Muscle of arm (tissue), 14 donors: ENCODE measurements at places on chromosomes 12 and 14.

DNA sequence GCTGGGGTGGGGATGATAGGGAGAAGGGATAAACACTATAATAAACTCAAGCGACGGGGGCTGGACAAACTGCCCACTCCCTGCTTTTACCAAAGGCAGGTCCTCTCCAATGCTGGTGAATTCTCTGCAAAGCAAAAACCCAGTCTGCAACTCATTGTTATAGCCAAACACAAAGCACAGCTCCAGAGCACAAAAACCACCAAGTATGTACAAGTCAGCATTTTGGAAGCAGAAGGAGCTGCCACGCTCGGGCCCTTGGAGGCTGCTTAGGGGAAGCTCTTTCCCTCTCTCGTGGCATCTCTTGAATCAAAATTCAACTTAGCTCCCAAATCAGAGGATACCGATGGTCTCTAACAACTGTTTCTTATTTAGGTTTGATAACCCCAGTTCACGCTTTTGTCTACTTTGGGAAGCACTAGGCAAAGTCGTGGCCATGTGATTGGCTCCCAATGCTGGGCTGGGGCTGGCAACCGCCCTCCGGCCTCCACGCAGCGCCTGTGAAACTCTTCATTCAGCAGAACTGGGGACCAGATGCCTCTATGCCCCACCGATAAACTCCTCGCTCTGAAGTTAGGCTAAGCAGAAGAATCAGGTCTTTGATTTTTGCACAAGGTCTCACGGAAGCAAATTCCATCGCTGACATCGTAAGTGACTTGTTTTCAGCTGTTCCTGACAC lies 158.5 kb upstream of the FOXN3 start:
- no peak for DNase-seq

DNA sequence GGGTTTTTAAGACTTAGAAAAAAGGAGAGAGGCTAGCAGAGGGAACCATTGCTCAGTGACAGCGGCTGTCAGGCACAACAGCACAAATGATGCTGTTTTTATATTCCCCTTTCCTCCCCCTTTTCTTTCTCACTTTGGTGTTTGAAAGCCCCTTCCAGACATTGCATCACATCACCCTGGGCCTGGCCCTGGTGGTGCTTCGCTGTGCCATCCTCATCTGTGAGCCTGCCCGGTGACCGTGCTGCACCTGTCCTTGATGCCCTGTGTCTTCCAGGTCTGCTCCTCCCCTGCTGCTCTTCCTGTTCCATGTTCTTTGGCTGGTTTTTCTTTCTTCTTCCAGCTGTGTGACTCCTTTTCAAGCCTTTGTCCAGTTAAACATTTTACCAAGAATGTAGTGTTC lies 24.8 kb downstream of the KLC1 start:
- no peak for DNase-seq

GRCh38 chr12:72499244-72499643 lies 227.1 kb downstream of the TRHDE start:
- no peak for DNase-seq

DNA sequence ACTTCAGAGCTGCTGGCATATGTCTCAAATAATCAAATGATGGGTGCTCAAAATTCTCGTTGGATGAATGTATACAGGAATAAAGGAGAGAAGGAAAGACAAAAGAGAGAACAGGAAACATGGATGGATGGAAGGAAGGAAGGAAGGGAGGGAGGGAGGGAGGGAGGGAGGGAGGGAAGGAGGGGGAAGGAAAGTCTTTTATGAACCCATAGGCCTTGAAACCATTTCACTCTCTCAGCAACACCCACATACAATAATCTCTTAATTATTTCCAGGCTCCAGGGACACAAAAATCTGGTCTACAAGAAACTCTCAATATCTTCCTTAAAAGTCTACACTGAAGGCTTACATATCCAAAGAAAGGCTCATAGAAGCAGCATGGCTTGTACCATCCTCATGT lies 363.4 kb upstream of the TMPO start:
- no peak for DNase-seq

- no peak for DNase-seq
Measured at GRCh38 chr12:38120438-38120837, 196.1 kb upstream of the ALG10B start.

- no peak for DNase-seq
Measured at GRCh38 chr14:75589931-75590330, 11.5 kb downstream of the FLVCR2 start.

- DNase-seq: no peak
Measured at GRCh38 chr12:131785763-131786330, 42.3 kb upstream of the MMP17 start.

GRCh38 chr12:72236071-72236705 lies 36.0 kb upstream of the TRHDE start:
- no peak for DNase-seq

- DNase-seq: no peak
Measured at GRCh38 chr12:6222078-6222654, 22.0 kb downstream of the CD9 start.

DNA sequence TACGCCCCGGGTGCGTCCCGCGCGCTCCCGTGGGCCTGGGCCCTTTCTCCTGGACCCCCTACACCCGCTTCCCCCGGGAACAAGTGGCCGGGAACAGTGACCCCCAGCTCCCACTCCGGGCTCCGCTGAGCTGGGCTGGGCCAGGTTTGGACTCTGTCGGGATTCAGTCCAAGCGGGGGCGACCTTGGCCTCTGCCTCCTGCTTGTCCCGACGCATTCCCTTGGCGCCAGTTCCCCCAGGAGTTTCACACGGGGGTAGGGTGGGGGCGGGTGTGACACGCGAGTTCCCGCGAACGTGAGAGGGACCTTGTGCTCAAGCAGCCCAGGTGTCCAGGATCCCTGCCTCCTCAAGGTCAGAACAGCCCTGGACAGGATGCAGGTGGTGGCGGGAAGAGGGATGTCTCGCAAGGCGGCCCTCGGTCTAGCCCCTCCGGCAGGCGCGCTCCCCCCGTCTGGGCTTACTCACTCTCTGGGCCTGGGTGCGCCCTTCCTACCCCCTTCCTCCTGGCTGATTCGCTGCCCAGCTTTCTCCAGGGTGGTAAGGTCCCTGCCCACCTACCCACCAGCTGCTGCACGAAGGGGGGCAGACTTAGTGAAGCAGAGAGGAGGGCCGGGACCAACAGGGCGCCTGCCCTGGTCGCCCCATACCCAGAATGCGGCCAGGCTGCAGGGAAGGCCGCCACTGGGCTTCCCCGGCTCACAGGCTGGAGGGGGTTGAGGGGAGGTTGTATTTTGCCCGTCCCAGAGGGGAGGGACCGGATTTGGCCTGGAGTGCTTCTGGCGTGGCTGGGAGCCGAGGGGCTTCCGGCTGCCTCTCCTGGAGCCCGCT lies 862 bp downstream of the CRIP2 start:
- no peak for DNase-seq

- DNase-seq: no peak
Measured at GRCh38 chr12:99960311-99960710, 24.4 kb downstream of the ANKS1B start.

- no peak for DNase-seq
Measured at GRCh38 chr12:559906-560455, 100.2 kb downstream of the B4GALNT3 start.

DNA sequence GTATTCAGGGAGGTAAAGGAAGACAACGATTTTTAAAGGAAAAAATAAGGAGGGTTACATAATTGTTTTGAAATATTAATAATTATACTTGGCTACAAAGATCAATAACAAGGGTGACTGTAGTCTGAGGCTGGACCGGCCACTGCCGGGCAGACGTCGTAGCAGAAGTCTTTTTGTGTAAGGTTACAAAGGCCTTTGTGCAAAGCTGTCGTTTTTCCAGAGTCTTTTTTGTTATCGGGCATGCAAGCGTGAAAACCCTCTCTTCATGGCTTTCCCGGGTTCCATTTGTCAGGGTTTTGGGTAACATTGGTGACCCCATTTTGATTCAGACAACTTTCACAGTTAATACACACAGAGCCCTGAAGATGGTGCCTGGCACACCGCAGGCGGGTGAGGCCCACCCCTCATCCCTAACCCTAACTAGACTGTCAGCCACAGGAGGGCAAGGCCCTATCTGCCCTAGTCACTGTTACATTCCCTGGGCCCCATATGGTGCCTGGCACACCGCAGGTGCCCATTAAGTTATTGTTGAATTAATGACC lies 31.3 kb downstream of the RILPL1 start:
- no peak for DNase-seq

DNA sequence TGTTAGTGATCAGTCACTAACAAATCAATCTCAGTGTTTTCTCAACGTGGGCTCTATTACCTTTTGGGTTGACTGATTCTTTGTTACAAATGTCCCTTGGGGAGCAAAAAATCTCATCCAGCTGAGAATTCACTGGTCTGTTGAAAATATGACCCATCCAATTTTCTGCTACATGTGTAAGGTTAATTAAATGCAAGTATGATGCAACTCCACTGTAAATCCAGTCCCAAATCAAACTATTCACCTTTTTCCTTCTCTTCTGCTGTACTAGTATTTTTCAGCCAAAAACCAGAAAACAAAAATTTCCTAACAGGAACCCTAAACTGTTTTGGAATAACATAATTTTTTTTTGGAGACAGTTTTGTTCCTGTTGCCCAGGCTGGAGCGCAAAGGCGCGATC lies 2.2 kb downstream of the ERH start:
- no peak for DNase-seq

DNA sequence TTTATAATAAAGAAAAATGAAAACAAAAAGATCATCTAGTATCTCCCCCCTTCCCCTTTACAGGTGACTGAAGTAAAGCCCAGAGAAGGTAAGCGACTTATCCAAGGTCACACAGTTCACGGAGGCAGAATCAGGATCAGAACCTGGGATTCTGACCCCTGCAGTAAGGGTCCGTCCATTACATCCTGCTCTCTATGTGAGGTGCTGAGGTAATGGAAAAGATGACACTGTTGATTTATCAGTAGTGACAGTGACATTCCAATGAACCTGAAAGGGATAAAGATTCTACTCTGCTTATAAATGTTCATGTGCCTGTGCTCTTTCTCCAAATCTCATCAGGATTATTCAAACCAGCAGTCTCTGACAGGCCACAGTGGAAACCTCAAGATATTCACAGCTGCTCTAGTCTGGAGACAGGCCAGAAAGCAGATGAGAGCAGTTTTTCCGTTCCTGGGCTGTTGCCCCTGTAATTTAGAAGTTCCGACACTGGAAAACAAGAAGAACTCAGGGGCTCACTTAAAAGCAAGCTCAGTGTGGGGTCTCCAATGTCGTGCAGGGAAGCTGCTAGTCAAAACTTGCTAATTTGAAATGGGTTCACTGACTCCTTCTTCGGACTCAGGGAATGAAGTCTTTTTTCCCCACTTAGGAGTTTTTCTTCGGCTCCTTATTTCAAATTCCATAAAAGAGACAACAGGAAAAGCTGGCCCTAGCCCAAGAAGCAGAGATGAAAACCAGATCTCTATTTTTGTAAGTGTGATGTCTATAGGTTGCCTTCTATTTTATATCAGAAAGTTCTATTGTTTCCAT lies 131.8 kb upstream of the EEA1 start:
- DNase-seq: peak; percentile 94

- peak; percentile 92 for DNase-seq
Measured at GRCh38 chr12:124422570-124423523, 128.0 kb downstream of the RFLNA start.

DNA sequence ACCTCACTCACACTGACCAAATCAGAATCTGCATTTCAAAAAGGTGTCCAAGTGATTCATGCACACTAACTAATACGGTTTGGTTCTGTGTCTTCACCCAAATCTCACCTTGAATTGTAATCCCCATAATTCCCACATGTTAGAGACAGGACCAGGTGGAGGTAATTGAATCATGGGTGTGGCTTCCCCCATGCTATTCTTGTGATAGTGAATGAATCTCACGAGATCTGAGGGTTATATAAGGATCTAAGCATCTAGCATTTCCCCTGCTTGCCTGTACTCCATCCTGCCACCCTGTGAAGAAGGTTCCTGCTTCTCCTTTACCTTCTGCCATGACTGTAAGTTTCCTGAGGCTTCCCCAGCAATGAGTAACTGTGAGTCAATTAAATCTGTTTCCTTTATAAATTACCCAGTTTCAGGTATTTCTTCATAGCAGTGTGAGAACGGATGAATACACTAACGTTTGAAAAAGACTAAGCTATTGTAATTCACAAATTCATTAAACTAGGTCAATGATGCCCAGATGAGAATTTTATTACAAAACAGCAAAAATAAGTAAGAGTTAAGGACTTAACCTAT lies 759.1 kb downstream of the GALC start:
- DNase-seq: no peak

DNA sequence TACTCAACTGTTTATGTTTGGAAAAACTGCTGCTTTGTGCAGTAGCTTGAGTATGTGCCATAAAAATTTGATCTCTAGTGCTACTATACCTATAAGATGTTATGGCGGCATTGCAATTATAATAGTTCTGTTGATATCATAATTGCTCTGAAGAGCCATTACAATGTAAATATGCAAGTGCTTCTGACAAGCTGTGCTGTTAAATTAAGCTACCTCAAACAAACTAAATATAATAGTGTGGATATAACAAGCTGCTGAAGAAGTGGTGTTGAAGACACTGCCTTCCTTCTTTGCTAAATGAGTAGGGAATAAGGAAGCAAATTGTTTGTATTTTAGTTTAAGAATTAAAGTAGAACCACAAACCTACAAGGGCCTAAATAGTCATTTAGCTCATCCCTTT lies 301.0 kb upstream of the MIS18BP1 start:
- no peak for DNase-seq

- DNase-seq: no peak
Measured at GRCh38 chr12:106632797-106633450, 50.1 kb downstream of the RFX4 start.

GRCh38 chr12:54355104-54355815 lies 9.0 kb downstream of the GPR84 start:
- no peak for DNase-seq

- DNase-seq: no peak
Measured at GRCh38 chr12:62693376-62694050, 226.9 kb downstream of the MON2 start.

- peak; percentile 7 for DNase-seq
Measured at GRCh38 chr12:83613586-83614110, 926.9 kb downstream of the TMTC2 start.

- no peak for DNase-seq
Measured at GRCh38 chr12:108856428-108857157, 790 bp downstream of the SSH1 start.

DNA sequence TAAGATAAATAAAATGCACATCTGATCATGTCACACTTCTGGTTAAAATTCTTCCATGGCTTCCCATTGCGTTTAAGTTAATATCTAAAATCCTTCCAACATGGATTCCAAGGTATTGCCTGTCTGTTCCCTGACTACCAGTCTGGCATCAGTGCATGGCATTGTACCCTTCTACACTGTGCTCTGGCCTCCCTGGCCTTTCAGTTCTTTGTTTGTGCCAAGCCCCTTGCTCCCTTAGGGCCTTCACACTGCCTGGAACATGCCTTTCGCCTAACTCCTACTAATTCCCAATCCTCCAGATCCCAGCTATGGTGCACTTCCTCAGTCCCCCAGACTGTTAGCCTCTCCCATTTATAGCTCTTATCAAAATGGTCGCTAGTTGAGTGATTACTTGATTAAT lies 6.3 kb downstream of the CIPC start:
- DNase-seq: no peak

- DNase-seq: no peak
Measured at GRCh38 chr12:52461693-52462092, 9.7 kb upstream of the KRT6B start.

- no peak for DNase-seq
Measured at GRCh38 chr12:75419841-75420240, 29.0 kb downstream of the GLIPR1L2 start.
